ENCODE measurements at places on chromosomes 1 and 21. TPM values are rescaled to one million over a fixed set of nuclear protein-coding genes. Genes with fewer than 3 reads are reported as not detected.

- peaks cover 49% of the 10 kb centered on the region for H3K4me1 ChIP-seq
- no peak overlapping the region for H3K27ac ChIP-seq
- no peaks in the 10 kb centered on the region for H3K27me3 ChIP-seq
- DNase-seq: peak; percentile 6
- peaks cover 18% of the 10 kb centered on the region for H3K36me3 ChIP-seq
Measured at GRCh38 chr1:205594846-205595245, 37.0 kb downstream of the ELK4 start.

- H3K27ac ChIP-seq: no peak within 1 kb of the TSS
- peaks cover 69% of the 10 kb centered on the region for H3K27me3 ChIP-seq
- H3K4me1 ChIP-seq: peaks cover 7% of the 10 kb centered on the region
- H3K4me3 ChIP-seq: no peak within 1 kb of the TSS
- no peak for DNase-seq
Measured at GRCh38 chr1:228006786-228007048, at the start of gene WNT3A. Gene WNT3A (plus strand): TSS chr1:228006998. CDS start chr1:228007129, 131 bp downstream.

DNA sequence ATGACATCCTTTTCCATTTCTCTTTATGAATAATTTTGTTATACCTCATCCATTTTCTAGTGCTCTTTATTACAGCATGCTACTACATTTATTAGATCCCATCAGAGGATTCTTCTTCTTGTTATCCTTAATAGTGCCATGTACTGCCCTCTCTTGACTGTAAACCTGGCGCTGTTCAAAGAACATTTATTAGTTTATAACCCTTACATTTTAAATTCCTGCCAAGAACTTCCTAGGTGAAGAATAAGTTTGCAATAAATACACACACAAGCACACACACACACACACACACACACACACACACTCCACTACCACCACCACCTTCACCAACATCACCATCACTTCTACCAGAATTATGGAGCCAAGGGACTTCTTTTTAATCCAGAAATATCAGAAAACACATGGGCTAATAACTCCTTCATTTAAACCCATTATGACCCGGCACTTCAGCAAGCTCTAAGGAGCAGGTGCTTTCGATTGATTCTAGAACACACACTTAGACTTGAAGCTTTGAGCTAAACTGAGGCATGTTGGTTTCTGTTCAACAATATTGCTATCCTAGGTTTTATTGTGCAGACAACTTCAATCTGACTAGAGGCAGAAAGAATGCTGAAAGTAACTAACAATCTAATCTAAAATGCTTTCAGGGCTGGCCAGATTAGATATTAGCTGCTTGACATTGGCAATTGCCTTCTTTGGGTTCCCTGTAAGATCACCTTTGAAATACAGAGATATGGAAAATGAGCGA, 556.8 kb downstream of the LMO4 start:
- no peaks in the 10 kb centered on the region for H3K27me3 ChIP-seq
- no peak overlapping the region for H3K4me3 ChIP-seq
- no peaks in the 10 kb centered on the region for H3K4me1 ChIP-seq
- DNase-seq: no peak
- no peak overlapping the region for H3K27ac ChIP-seq

- H3K36me3 ChIP-seq: no peaks in the 10 kb centered on the region
- no peaks in the 10 kb centered on the region for H3K4me1 ChIP-seq
- H3K27me3 ChIP-seq: no peaks in the 10 kb centered on the region
- no peak for DNase-seq
- H3K27ac ChIP-seq: no peak overlapping the region
Measured at GRCh38 chr1:244989813-244990212, 125.5 kb upstream of the HNRNPU start.

GRCh38 chr1:54324251-54325140, 81.7 kb downstream of the SSBP3 start:
- H3K36me3 ChIP-seq: no peaks in the 10 kb centered on the region
- H3K27me3 ChIP-seq: no peaks in the 10 kb centered on the region
- no peak for DNase-seq
- no peak overlapping the region for H3K4me3 ChIP-seq

GRCh38 chr1:85460555-85461088, 4.3 kb downstream of the DDAH1 start:
- no peak overlapping the region for H3K27ac ChIP-seq
- H3K27me3 ChIP-seq: peaks cover 51% of the 10 kb centered on the region
- H3K4me1 ChIP-seq: peaks cover 4% of the 10 kb centered on the region
- H3K36me3 ChIP-seq: no peaks in the 10 kb centered on the region
- no peak overlapping the region for H3K4me3 ChIP-seq

- no peak for DNase-seq
- H3K4me3 ChIP-seq: no peak overlapping the region
- no peak overlapping the region for H3K27ac ChIP-seq
- H3K27me3 ChIP-seq: peaks cover 4% of the 10 kb centered on the region
- no peaks in the 10 kb centered on the region for H3K4me1 ChIP-seq
Measured at GRCh38 chr1:185966471-185966870, 232.3 kb downstream of the HMCN1 start.

DNA sequence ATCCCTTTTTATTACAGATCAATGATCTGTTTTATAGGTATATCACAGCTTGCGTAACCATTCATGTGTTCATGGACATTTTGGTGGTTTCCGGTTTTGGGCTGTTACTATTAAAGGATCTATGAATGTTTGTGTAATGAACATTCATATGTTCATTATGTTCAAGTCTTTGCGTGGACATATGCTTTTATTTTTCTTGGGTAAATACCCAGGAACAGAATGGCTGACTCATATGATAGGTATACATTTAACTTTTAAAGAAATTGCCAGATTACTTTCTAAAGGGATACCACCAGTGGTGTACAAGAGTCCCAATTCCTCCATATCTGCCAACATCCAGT, 73.7 kb downstream of the SPATA46 start:
- peaks cover 13% of the 10 kb centered on the region for H3K27me3 ChIP-seq
- no peak for DNase-seq
- no peaks in the 10 kb centered on the region for H3K4me1 ChIP-seq
- H3K4me3 ChIP-seq: no peak overlapping the region
- H3K36me3 ChIP-seq: no peaks in the 10 kb centered on the region

DNA sequence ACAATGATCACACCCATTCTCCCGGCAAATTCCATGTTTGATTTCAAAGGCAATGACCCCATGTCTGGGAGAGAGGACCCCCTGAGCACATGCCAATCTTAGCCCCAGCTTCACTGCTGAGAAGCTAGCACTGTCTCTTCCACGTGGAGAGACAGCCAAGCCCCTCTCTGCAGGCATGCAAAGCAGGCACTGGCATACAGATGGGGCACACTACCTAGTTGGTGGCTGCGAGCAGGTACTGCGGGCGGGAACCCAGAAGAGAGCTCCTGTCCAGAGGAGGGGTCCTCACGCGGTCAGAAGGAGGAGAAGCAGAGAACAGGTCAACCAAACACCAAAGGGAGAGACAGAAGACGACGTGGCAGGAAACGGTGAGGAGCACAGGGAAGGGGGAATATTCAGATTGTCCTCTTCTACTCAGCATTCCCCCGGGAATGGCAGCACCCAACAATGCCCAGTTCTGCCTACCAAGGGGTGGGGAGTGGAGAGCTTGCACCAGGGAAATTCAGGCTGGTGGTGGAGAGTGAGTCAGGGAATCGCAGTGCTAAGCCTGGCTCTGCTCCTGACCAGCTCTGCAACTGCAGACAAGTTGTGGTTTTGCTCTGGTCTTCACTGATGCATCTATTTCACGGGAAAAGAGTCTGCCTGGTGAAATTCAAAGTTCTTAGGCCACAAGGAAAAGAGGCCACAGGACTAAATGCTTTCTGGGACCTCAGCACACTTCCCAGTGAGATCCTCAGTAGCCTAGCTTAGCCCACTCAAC, 48.1 kb upstream of the GOLT1A start:
- no peak for DNase-seq
- H3K4me3 ChIP-seq: no peak overlapping the region
- no peaks in the 10 kb centered on the region for H3K36me3 ChIP-seq
- H3K27me3 ChIP-seq: peaks cover 2% of the 10 kb centered on the region

GRCh38 chr1:20339811-20340457, 49.3 kb downstream of the VWA5B1 start:
- DNase-seq: no peak
- H3K27me3 ChIP-seq: peaks cover 20% of the 10 kb centered on the region
- H3K36me3 ChIP-seq: no peaks in the 10 kb centered on the region

The PRSS38 gene
- total RNA-seq: not detected

The LSS gene
- 54.7 TPM for total RNA-seq

The TATDN3 gene
- 18.6 TPM for total RNA-seq

The SLC6A17 gene
- not detected for total RNA-seq

The CDC42BPA gene
- total RNA-seq: 3.1 TPM

All from activated CD4-positive, alpha-beta memory T cell treated with anti-CD3 and anti-CD28 coated beads, Interleukin-2, amount 10 ng/mL, durations not matched to agents 7 days and 5 days (primary cell).